ENCODE measurements at places on chromosomes 11 and 22.

DNA sequence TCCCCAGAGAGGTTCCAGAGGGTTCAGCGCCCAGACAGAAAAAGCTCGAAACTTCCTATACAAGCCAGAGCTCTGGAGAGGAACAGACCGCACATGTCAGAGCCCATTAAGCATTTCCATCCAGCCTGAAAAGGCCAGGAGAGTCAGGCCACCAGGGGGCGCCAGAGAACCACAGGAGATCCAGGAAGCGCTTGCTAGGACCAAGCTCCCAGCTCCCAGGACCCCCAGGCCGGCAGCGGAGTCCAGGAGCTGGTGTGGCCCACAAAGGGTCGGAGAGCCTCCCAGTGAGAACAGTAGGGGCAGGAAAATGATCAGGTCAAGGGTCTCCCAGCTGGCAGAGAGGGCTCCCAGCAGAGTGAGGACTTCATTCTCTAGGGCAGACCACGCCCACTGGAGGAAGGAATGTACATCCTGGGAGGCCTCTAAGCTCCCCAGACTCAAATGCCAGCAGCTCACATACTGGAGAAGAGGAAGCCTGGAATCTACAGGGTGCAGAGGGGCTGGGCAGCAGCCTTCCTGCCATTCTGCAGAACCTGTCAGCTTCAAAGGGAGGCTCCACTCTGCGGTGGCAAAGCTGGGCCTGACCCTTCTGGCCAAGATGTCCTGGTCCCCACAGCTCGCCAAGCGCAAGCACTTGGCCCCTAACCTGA, 2.1 kb upstream of the MEI1 start:
- DNase-seq = peak; percentile 94

DNA sequence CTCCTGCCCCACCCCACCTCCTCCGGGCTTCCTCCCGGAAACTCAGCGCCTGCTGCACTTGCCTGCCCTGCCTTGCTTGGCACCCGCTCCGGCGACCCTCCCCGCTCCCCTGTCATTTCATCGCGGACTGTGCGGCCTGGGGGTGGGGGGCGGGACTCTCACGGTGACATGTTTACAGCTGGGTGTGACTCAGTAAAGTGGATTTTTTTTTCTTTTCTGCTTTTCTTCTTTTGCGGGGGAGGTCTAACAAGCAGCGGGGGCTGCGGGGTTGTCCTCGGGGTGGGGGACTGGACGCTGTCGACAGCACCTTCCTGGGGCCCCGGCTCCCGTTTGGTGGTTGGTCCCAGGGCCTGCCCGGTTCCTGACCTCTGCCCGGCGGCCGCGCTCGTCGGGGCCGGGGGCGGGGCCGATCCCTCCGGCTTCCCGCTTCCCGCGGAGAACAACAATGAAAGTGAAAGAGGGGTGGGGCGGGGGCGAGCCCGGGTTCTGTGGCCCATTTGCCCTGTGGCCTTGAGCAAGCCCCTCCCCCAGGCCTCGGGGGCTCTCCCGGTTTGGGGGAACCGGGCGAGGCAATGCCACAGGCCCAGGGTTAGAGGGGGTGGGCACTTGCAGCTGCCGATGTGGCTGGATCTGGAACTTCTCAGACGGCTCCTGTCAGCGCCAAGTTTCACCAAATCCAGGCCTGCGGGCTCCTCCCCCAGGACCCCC, 975 bp upstream of the MDK start:
- DNase-seq = peak; percentile 87

DNA sequence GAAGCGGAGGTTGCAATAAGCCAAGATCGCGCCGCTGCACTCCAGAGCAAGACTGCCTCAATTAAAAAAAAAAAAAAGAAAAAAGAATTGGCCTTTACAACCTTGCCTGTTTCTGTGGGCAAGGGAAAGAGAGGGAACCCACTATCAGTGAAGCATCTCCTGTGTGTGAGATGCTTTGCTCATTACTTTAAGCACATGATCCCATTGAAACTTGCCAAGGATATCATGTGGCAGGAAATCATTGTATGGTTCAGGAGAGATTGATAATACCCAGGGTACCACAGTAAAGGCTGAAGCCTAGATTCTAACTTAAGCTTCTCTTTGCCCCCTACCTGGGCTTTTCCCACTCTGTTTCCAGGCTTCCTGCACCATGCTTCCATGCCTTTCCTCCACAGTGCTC, 3.6 kb downstream of the LDLRAD3 start:
- DNase-seq = no peak

DNA sequence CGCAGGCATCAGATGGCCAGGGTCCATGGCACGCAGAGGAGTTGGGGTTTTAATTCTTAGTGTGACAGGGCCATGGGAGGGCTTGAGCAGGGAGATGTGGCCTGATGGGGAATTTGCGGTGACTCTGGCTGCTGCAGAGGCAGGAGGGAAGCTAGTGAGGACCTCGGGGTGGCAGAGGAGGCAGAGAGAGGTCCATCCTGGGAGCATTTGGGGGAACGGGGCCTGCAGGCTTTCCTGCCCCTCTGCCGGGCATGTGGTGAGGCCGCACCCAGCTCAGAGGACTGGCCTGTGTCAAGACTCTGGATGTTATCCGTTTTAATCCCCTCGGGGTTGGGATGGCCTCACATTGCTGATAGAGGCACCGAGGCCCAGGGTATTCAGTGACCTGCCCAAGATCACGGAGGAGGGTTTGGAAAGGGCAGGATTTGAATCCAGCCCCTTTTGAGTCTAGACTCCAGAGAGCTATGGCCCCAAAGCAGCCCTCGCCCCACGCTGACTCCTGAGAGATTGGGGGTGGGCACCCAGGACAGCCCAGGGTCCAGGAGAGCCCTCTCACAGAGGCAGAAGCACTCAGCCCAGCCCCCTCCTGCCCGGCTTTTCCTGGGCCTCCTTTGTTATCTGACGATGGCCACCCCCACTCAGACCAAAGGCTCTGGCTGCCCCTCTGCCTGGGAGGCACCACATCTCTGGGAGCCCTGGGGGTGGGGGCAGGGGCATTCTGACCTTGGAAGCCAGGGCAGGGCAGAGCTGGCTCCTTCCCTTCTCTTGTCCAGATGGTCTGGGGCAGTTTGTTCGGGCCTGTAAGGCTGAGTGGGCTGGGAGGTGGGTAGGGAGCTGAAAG, 13.9 kb downstream of the MGAT3 start:
- DNase-seq = no peak

DNA sequence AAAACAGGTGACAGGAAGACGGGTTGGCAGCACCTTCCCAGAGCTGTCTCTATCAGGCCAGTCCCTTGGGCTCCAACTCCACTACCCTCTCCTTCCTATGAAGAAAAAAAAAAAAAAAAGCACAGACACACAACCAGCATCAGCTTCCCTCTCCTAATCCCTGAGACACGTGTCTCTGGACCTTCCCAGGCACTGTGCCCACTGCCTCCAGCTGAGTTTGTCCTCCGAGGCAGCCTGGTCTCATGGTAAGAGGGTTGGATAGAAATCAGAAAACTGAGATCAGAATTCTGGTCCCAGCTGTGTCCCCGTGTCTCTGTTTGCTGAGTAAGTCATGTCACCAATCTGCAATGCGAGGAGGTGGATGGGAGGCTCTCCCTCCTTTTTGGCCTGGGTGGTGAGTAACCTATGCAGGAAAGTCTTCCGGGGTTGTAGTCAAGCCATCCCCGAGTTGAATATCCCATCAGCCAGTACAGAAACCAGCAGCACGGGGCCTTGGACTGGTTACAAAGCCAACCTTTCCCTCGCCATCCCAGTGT, 193.7 kb upstream of the TBCEL start:
- DNase-seq = no peak

- no peak for DNase-seq
Observed at GRCh38 chr11:81380395-81380794, 1353.3 kb downstream of the FAM181B start.

DNA sequence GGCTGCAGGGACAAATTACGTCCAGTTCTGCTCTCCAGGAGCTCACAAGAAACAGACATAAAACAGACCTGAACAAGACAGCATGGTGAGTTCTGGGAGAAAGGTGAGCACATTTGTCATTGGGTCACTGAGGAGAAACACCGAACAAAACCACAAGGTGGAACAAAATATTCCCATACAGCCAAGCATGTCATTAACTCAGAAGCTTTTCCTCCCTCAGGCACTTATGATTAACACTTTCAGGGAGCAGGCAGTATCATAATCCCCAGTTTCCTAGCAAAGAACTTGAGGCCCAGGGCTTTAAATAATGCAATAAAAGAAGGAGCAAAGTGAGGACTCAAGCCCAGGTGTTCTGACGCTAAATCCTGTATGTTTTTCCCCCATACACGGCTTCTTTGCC, 43.0 kb downstream of the P4HA3 start:
- DNase-seq = no peak

- DNase-seq = no peak
Observed at GRCh38 chr22:22049684-22050083, 67.1 kb upstream of the TOP3B start.

DNA sequence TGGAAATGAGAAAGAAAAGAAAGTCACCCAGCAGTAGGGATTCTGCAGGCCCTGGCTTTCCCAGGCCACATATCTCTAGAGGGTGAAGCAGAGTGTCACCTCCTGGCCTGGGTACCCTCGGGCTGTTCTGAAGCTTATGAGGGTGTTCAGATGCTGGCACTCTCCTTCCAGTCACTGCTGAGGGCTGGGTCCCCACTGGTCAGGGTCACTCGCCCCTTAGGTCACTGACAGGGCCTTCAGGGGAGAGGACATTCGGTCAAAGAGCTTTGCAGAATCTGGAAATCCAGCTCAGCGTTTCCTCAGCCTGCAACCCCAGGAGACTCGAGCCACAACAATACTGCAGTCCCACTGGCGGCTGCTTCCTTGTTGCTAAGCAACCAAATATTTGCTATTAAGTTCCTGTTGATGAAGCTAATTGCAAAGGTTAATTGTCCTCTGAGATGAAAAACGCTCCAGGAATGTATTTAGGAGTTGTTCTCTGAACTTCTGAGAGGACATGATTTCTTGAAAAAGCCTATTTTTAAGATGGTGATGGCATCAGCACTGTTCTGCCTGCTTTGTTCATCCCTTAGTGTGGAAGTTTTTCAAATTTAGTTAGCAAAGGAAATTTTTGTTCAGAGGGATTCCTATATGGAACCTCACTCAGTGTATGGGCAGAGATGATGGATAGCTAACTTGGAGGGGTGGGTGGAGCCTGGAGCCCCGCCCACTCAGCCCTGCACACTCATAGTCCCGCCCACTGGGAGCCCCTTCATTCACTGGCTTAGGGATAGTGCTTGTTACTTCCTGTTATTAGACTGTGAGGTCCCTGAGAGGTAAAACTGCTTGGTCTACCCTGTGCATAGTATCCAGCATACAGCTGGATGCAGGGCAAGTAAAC, 109.2 kb downstream of the CSNK2A3 start:
- peak; percentile 25 for DNase-seq

DNA sequence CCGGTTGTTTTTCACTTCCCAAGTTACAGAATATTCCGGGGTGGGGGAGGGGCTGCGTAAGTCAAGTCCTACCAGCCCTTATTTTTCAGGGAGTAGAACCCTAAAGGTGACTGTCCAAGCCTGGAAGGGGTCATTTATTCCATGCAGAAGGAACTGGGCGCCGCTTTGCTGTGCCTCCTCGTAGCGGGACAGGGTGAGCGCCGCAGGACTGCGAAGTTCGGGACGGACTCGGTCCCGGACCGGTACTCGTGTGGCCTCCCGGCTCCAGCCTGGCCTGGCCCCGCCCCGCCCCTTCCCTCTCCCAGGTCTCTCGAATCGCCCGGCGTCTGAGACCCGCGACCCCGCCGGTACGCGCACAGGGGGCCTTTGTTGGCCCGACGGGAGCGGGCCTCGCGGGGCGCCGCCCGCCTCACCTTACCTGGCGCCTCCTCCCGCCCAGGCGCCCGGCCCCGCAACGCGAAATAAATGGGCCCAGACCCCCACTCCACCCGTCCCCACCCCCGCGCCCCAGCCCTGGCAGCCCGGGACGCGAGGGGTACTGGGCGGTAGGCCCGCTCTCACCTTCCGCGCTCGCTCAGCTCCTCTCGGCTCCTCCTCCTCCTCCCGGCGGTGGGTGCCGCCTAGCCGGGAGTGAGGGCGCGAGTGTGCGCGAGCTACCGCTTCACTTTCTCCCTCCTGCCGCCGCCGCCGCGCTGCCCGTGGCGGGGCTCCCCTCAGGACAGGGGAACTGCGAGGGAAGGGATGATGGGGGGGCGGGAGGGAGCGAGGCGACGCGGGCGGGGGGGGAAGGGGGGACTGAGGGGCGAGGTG, 698 bp downstream of the PAK1 start:
- DNase-seq = peak; percentile 65

- DNase-seq = peak; percentile 3
Observed at GRCh38 chr11:2518111-2518982, 73.5 kb downstream of the KCNQ1 start.

DNA sequence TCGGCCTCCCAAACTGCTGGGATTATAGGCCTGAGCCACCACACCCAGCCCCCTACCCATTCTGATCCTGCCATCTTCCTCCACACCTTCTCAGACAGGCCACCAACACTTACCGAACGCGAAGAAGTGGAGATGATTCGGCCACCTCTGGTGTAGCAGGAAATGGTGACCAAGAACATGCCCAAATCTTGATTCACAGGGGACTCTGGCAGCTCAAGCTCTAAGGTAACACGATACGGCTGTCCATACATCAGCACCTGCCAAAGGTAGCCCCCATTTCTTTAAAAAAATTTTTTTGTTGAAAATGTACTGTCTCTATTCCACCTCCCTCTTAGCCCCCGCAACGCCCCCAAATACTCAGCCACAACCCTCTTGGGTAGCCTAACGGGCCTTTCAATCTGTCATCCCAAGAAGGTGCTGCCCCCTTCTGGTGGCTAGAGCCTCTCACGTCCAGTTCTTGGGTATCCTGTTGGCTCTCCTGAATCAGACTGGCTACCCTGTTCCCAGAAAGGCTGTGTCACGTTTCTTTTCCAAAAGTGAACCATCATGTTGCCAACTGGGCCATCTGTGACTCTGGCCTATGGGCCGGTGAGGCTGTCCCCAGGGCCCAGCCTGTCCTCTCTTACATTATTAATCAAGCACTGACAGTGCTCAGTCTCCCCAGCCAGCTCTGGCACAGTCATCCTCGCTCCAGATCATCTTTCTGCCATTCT, 5.3 kb upstream of the LRRN4CL start:
- DNase-seq = peak; percentile 83

DNA sequence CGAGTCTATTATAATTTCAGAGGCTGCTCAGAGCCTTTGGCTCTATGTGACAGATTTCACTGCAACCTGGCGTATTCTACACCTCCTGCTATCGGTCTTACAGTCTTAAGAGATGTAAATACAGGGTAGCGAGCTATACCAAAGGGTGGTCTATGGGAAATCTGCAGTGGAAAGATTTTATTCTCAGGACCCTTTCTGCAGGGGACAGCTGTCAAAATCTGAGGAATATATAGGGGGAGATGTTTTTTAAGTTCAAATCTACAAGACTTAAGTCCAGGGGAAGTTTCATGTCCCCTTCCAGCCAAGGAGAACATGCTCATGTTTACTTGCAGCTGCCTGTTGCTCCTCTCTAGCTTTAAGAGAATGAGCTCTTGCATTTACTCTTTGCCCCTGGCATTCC, 62.7 kb downstream of the MICAL2 start:
- DNase-seq = no peak

DNA sequence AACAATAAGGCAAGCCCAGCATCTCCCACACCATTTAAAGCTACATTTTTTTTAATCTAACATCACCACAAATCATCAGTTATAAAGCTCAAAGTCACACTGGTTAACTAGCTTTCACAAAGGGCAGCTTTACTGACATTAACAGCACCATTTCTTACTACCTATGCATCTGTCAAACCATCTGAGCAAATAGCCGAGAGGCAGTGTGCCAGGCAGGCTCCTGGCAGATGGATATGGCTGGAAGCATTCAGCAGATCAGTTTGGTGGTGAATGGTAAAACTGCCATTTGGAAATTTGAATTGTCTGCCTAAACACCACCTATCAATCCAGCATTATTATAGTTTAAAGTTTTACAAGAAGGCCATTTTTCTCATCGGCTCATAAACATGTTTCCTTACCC, 131.2 kb downstream of the TTC28 start:
- no peak for DNase-seq

Data from ovary (tissue), 10 donors.